ENCODE measurements at places on chromosomes 7 and 10.

DNA sequence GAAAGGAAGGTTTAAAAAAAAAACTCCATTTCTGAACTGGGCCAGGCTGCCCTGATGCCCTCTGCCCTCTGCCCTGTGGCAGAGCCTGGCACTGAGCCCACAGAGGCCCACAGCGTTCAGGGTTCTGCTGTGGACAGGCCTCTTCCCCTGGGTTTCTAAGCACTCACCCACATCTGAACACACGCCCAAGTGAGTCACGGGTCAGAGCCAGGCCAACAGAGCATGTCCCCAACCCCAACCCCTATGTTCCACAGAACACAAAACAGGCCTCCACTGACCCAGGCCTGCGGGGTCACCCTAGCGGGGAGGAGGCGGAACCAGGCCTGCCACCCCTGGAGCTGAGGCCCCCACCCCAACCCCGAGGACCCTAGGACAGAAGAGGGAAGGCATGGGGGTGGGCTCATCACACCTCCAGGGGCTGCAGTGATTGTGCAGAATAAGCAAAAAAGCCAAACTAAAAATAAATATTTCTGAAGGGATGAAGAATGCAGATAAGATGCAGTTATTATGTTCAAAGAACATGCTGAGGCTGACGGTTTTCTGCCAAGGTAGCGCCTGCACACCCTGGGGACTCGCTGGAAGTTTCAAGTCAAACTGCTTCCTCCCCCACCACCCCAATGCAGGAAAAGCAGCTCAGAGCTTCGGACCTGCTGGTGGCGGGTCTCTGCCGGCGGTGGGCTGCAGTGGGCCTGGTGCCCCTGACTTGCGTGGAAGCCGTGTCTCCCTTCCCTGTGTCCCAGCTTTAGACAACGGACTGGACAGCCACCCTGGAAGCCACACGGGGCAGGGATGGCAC lies 5.4 kb downstream of the WDR86 start:
- DNase-seq, result peak; percentile 30

GRCh38 chr7:7920056-7920455 lies 48.5 kb upstream of the GLCCI1 start:
- DNase-seq, result no peak

DNA sequence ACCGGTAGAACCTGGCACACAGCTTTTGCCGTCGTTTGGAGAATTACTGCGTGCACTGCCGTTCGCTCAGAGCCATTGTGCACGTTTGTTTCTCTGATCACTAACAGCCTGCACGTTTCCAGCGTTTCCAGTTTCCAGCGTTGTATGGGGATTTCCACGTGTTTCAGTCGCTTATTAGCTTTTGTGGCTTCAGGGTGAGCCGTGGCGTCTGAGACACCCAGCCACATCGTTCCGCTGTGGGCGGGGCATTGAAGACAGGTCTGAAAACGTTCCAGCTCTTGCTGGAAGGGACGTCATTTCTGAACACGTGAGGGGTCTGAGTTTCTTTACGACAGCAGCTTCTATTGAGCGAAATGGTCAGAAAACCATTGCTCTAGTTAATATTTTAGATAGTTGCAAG lies 164.8 kb downstream of the DNAJB6 start:
- peak; percentile 59 for DNase-seq

DNA sequence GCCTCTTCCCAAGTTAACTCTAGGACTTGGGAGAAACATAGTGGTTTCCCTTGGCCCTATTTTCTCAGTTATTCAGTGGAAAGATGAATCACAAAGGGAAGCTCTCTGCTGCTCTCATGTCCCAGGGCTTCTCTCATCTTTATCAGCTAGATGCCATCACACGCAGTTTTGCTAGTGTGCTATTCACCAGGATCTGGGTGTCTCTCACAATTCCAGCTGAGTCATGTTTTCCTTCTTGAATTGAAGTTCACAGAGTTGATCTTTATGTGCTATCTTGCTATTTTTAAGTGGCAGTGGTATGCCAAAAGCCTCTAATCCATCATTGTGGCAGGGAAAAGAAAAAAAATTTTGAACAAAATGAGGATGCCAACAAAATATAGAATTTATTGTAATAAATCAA lies 101.3 kb downstream of the TWIST1 start:
- DNase-seq, result no peak

- DNase-seq, result no peak
Measured at GRCh38 chr10:1736972-1737221, 428 bp downstream of the ADARB2 start.

- no peak for DNase-seq
Measured at GRCh38 chr7:152876749-152877148, 117.2 kb downstream of the ACTR3B start.

- no peak for DNase-seq
Measured at GRCh38 chr7:39272111-39272510, 294.1 kb upstream of the YAE1 start.

DNA sequence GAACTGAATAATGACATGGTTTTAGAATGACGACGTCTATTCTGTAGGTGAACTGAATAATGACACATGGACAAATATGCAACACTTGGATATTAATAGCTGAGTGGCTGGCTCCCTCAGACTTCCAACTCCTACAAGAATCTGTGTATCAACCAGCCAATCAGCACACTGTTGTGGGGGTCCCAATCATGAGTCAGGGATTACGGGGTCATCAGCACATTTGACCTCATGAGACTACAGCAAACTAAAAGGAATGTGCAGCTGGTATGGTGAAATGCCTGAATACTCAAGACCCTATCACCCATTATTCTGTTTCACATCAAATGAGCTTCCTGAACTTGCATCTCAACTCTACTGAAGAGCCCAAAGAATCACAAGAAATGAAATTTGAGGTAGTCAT lies 192.5 kb downstream of the ANK3 start:
- DNase-seq, result no peak

DNA sequence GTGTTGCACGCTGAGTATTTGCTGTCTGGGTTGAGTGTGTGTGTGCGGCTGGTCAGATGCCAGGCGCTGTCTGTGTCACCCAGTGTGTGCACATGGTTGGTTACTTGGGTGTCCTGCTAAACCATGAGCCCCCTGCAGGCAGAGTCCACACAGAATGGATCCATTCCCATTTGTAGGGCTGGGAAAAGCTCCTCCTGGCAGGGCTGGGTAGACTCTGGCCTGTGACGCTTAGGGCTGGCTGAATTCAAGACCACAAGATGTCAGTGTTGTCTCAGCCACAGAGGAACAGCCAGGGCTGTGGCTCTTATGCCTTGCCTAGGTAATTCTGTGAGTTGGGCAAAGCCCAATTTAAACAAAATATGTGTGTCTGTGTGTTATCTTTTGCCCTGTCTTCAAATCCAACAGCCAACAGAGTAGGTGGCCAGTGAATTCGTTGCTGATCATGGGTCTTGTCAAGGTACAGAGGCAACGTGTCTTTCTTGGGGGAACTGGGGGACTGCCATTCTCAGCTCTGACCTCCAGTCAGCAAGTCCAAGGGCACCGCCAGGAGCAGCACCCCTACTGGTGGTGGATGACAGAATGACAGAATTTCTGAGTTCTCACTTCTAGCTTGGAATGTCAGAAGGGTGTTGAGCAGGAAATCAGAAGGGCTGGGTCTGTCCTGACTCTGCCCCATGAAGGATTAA lies 285.1 kb downstream of the CCSER2 start:
- no peak for DNase-seq

- DNase-seq, result no peak
Measured at GRCh38 chr10:81874875-81875466, at the start of gene NRG3. NRG3 (plus strand) TSS chr10:81875194.

GRCh38 chr7:158353606-158354570 lies 233.7 kb downstream of the PTPRN2 start:
- no peak for DNase-seq

DNA sequence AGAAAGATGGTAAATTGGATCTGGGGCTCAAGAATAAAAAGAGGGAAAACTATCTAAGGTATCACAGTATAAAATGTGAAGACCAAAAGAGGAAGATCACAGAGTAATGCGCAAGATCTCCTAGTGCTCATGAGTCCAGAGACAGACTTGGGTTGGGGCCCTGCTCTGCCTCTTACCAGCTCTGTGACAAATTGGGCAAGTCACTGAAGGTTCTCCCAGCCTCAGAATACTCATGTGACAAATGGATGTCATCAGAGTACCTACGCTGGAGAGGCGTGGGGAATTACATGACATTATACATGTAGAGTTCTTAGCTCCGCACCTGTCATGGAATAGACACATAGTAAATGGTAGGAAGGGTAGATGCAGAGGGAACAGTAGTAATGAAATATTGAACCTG lies 124.4 kb downstream of the DOCK4 start:
- peak; percentile 6 for DNase-seq

GRCh38 chr7:37052705-37053104 lies 328.4 kb upstream of the AOAH start:
- peak; percentile 6 for DNase-seq

DNA sequence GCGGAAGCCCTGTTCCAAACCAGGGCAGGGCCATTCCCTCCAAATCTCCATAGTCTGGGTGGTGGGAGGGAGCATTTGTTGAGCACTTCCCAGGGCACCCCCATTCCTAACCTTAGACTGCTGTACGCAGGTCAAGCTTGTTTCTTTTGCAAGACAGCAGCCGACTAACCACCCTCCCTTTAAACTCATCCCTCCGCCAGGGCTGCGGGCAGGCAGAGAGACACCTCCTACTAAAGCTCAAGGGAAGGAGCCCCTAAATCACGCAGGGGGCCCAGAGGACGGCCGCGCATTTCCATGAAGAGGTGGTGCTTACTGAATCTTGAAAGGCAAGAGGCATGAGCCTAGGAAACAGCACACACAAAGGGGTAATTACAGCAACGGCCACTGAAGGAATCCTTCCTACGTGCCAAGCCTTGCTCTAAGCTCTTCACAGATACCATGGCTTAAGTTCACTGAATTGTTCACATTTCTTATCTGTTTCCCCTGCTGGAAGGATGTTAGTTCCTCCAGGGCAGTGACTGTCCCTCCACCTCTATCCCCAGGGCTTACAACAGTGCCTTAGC lies 90.0 kb downstream of the PROSER2 start:
- no peak for DNase-seq

DNA sequence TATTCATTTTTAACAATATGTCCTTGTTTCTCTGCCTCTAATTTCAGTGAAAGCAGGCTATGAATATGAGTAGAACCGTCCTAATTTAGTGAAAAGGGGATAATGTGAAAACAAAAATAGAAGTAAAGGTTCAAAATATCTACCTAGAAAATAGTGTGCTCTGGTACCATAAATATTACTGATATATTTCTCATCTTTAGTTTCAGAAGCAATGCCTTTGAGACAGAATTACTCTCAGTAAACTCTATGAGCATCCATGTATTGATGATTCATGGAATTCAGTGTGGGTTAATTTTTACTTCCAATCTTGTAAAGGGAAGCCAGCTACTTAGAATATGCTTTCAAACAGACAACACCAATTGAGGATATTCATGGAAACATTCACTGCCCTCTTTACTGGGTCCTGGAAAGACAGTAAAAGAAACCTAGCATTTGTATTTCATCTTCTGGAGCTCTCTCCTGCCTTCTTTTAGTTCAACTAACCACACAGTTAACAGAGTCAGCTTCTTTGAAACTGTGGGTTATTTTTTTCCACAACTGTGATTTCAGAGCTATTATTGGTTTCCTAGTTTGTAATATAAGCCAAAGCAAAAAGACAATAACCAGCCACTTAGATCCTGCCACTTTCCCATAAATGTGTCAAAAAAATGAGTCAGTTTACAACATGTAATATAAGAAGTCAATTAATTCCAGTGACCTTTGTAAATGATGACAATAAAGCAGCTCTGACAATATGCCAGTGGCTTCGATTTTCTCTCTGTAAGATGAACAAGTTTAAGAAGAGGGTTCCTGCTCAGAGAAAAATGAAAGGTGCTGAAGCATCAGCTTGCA lies 1.7 kb downstream of the LRRN3 start:
- DNase-seq, result no peak
